ENCODE measurements at places on chromosomes 2 and 18. TPM values are rescaled to one million over a fixed set of nuclear protein-coding genes. Genes with fewer than 3 reads are reported as not detected.
A peak's percentile ranks its signal among the peaks of the same experiment; 100 is the strongest.

Gene FIGN
- 2.6 TPM for total RNA-seq

Gene FAHD2A
- 19.3 TPM for total RNA-seq

Gene TPO
- total RNA-seq = 15.1 TPM

Gene CNGA3
- not detected for total RNA-seq

Gene DGKD
- 41.3 TPM for total RNA-seq

Gene SLC30A3
- not detected for total RNA-seq

Gene ATP6V1C2
- 18.7 TPM for total RNA-seq

Gene TBR1
- 0.33 TPM for total RNA-seq

Gene DSEL
- total RNA-seq = 13.8 TPM

GRCh38 chr2:193837111-193837738, 1642.5 kb upstream of the TMEFF2 start:
- no peaks in the 10 kb centered on the region for H3K36me3 ChIP-seq
- H3K4me3 ChIP-seq = no peak overlapping the region
- H3K27me3 ChIP-seq = no peaks in the 10 kb centered on the region
- DNase-seq = no peak

- no peaks in the 10 kb centered on the region for H3K4me1 ChIP-seq
- no peak overlapping the region for H3K4me3 ChIP-seq
- no peak for DNase-seq
Observed at GRCh38 chr18:31884020-31884419, 58.9 kb downstream of the TRAPPC8 start.

GRCh38 chr2:152446213-152446612, 111.2 kb downstream of the FMNL2 start:
- H3K4me3 ChIP-seq = no peak overlapping the region
- H3K27ac ChIP-seq = no peak overlapping the region
- H3K4me1 ChIP-seq = no peaks in the 10 kb centered on the region
- DNase-seq = no peak

- no peak overlapping the region for H3K27ac ChIP-seq
- no peak for DNase-seq
- H3K27me3 ChIP-seq = no peaks in the 10 kb centered on the region
- no peaks in the 10 kb centered on the region for H3K4me1 ChIP-seq
- H3K36me3 ChIP-seq = no peaks in the 10 kb centered on the region
Observed at GRCh38 chr2:136282251-136282650, 164.3 kb upstream of the CXCR4 start.

GRCh38 chr18:74142252-74142651, 5.4 kb downstream of the FBXO15 start:
- H3K27me3 ChIP-seq = no peaks in the 10 kb centered on the region
- H3K4me1 ChIP-seq = no peaks in the 10 kb centered on the region
- no peak for DNase-seq
- H3K27ac ChIP-seq = no peak overlapping the region
- no peaks in the 10 kb centered on the region for H3K36me3 ChIP-seq
- no peak overlapping the region for H3K4me3 ChIP-seq

DNA sequence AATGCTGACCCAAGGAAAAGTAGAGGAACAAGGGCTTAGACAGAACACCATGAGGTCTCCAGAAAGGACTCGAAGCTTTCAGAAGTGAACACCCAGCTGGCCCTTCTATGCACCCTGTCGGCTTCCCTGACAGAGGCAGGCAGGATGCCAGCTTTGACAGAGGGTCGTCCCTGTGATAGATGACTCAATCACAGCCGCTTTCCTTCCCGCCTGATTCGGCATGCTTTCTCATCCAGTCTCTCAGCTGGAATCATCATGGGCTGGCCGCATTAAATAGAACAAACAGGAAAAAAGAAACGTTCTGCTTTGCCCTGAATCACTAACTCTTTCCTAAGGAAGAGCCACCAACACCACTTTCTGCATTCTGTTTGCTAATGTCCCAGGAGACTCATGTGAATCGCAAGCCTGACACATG, 140.3 kb upstream of the RAB12 start:
- H3K27ac ChIP-seq = no peak overlapping the region
- no peaks in the 10 kb centered on the region for H3K27me3 ChIP-seq
- H3K4me1 ChIP-seq = no peaks in the 10 kb centered on the region
- no peaks in the 10 kb centered on the region for H3K36me3 ChIP-seq

- H3K4me1 ChIP-seq = no peaks in the 10 kb centered on the region
- no peak overlapping the region for H3K4me3 ChIP-seq
- H3K27ac ChIP-seq = no peak overlapping the region
- H3K27me3 ChIP-seq = no peaks in the 10 kb centered on the region
Observed at GRCh38 chr2:76569819-76570218, 859.1 kb upstream of the GCFC2 start.

GRCh38 chr2:117957616-117958015, 56.3 kb downstream of the CCDC93 start:
- no peaks in the 10 kb centered on the region for H3K4me1 ChIP-seq
- no peak overlapping the region for H3K4me3 ChIP-seq
- H3K27me3 ChIP-seq = no peaks in the 10 kb centered on the region
- H3K36me3 ChIP-seq = peaks cover 5% of the 10 kb centered on the region

GRCh38 chr2:18123211-18123570, 244.7 kb downstream of the KCNS3 start:
- no peaks in the 10 kb centered on the region for H3K36me3 ChIP-seq
- H3K27me3 ChIP-seq = no peaks in the 10 kb centered on the region
- H3K4me1 ChIP-seq = no peaks in the 10 kb centered on the region
- DNase-seq = no peak
- no peak overlapping the region for H3K27ac ChIP-seq
- no peak overlapping the region for H3K4me3 ChIP-seq

- no peaks in the 10 kb centered on the region for H3K4me1 ChIP-seq
- no peak overlapping the region for H3K27ac ChIP-seq
- DNase-seq = no peak
Observed at GRCh38 chr18:8416212-8417019, 192.8 kb upstream of the RAB12 start.

- peak overlapping the region; percentile 32 for H3K4me3 ChIP-seq
- H3K27ac ChIP-seq = peak overlapping the region; percentile 94
- no peaks in the 10 kb centered on the region for H3K36me3 ChIP-seq
- H3K27me3 ChIP-seq = no peaks in the 10 kb centered on the region
- peaks cover 47% of the 10 kb centered on the region for H3K4me1 ChIP-seq
Observed at GRCh38 chr2:177241711-177242120, 22.8 kb downstream of the NFE2L2 start.

DNA sequence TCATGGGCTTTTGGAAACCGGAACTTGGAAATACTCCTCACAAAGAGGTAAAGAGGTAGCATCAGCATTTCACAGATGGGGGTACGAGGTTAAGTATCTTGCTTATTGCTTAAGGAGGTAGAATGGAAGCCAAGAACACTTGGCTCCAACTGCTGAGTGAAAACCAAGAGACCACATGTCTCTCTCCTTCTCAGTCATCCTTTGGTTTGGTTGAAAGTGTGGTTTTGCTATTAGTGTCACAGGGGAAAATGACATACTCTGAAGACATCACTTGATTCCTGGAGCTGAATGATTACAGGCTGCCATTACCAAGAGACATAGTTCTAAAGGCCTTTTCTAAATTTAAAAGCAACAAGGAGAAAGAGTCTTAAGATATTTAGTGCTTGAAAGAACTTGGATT, 41.5 kb downstream of the ANTXR1 start:
- H3K36me3 ChIP-seq = no peaks in the 10 kb centered on the region
- H3K4me1 ChIP-seq = no peaks in the 10 kb centered on the region
- DNase-seq = no peak
- no peak overlapping the region for H3K4me3 ChIP-seq
- no peaks in the 10 kb centered on the region for H3K27me3 ChIP-seq

GRCh38 chr18:44323125-44323524, 357.6 kb upstream of the SETBP1 start:
- H3K27ac ChIP-seq = no peak overlapping the region
- H3K27me3 ChIP-seq = no peaks in the 10 kb centered on the region
- DNase-seq = no peak

GRCh38 chr2:74851191-74851566, 17.3 kb downstream of the HK2 start:
- H3K4me1 ChIP-seq = peaks cover 38% of the 10 kb centered on the region
- no peak overlapping the region for H3K4me3 ChIP-seq
- H3K27ac ChIP-seq = peak overlapping the region; percentile 93
- no peak for DNase-seq
- no peaks in the 10 kb centered on the region for H3K27me3 ChIP-seq
- H3K36me3 ChIP-seq = no peaks in the 10 kb centered on the region

DNA sequence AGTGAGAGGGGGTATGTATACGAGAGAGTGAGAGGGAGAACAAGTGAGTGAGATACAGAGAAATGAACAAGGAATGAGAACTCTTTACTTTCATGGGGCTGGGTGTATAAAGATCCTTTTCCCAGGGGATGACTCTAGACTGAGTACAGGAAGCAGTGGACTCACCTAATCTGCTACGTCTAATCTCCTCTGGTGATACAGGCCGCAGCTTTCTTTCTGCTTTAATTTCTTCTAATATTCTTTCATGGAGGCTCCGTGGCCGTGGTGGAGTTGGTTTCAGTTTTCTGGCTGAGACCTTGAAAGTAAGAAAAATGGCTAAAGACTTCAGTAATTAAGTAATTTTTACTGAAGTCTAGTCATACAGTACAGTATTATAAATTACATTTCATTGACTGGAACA, 85.2 kb downstream of the PRELID3A start:
- H3K27ac ChIP-seq = no peak overlapping the region
- H3K4me3 ChIP-seq = no peak overlapping the region
- no peaks in the 10 kb centered on the region for H3K27me3 ChIP-seq
- no peaks in the 10 kb centered on the region for H3K36me3 ChIP-seq

DNA sequence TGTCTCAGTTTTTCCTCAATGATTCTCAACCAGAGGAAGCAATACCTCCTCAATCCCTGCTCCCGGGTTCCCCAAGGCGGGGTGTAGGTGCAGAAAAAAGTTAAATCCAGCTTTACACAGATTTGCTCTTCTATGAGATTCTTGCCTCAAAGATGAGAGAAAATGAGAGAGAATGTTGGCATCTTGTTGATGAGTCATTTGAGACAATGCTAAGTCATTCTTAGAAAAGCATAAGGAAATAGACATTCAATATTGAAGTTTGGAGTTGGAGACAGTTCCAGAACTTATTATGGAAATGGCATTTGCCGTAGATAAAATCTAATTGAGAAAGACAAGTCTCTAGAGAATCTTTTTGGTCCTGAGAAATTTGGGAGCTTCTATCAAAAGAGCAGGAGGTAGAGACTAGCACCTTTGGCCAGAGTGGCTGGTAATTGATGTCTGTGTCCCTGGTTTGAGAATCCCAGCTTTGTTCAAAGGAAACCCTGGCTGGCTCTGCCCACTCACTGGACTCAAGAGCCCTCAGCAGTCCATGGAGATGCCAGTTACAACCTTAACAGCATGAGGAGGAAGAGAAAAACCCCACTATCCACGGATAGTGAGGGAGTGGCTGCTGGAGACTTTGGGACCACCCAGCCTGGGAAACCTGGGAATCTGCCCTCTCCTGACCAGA, 181.2 kb downstream of the FAM124B start:
- DNase-seq = no peak
- no peak overlapping the region for H3K27ac ChIP-seq
- no peak overlapping the region for H3K4me3 ChIP-seq

DNA sequence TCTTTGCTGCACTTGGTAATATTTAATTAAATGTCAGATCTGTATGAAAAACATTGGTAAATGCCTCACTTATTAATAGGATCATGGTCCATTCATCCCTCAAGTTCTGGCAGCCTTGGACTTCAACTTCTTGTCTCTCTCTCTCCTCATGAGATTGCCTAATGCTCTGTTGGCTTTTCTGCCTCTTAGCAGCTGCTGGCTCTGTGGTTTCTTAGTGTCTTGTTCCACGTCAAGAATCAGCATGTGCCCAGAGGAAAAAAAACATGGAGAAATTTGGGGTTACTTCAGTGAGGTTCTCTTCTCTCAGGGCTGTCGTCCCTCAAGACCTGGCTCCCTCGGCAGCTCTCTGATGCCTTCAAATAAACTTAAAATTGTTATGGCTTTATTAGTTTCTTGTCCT, 75.4 kb downstream of the TAF4B start:
- no peaks in the 10 kb centered on the region for H3K27me3 ChIP-seq
- H3K27ac ChIP-seq = peak overlapping the region; percentile 15
- no peaks in the 10 kb centered on the region for H3K4me1 ChIP-seq
- no peaks in the 10 kb centered on the region for H3K36me3 ChIP-seq

- no peak overlapping the region for H3K4me3 ChIP-seq
- no peaks in the 10 kb centered on the region for H3K27me3 ChIP-seq
- no peak overlapping the region for H3K27ac ChIP-seq
- no peaks in the 10 kb centered on the region for H3K36me3 ChIP-seq
- DNase-seq = no peak
Observed at GRCh38 chr2:30780776-30781330, 26.4 kb downstream of the CAPN13 start.

GRCh38 chr2:43202289-43202688, 24.1 kb downstream of the ZFP36L2 start:
- H3K4me3 ChIP-seq = no peak overlapping the region
- H3K27ac ChIP-seq = no peak overlapping the region
- H3K27me3 ChIP-seq = no peaks in the 10 kb centered on the region
- no peaks in the 10 kb centered on the region for H3K36me3 ChIP-seq

- H3K27ac ChIP-seq = no peak overlapping the region
- no peak for DNase-seq
- H3K4me3 ChIP-seq = no peak overlapping the region
- H3K4me1 ChIP-seq = no peaks in the 10 kb centered on the region
- no peaks in the 10 kb centered on the region for H3K27me3 ChIP-seq
Observed at GRCh38 chr2:236904389-236905263, 181.1 kb upstream of the COPS8 start.

- H3K4me1 ChIP-seq = no peaks in the 10 kb centered on the region
- no peak overlapping the region for H3K27ac ChIP-seq
- DNase-seq = no peak
- no peak overlapping the region for H3K4me3 ChIP-seq
- no peaks in the 10 kb centered on the region for H3K27me3 ChIP-seq
- H3K36me3 ChIP-seq = no peaks in the 10 kb centered on the region
Observed at GRCh38 chr2:160891353-160891740, 268.9 kb upstream of the TANK start.

DNA sequence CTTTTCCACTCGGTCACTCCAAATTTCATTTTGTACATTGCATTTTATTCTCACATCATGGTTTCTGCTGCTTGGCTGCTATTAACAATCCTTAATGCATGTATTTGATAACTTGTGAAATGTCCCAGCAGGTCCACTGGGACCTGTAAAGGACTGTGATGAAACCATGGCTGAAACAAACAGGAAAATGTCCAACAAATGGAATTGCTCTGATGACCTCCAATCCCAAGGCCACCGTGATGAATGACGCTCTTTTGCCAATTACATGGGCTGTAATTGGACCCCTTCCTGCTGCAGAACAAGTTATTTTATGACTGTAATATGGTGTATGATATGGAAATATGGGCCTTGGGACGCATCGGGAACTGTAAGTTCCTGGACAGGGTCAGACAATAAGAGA, 224.2 kb upstream of the CXCR4 start:
- H3K27me3 ChIP-seq = no peaks in the 10 kb centered on the region
- DNase-seq = no peak
- H3K4me3 ChIP-seq = no peak overlapping the region
- no peaks in the 10 kb centered on the region for H3K36me3 ChIP-seq
- H3K4me1 ChIP-seq = no peaks in the 10 kb centered on the region
- no peak overlapping the region for H3K27ac ChIP-seq

- no peak overlapping the region for H3K4me3 ChIP-seq
- H3K27me3 ChIP-seq = no peaks in the 10 kb centered on the region
- H3K4me1 ChIP-seq = no peaks in the 10 kb centered on the region
Observed at GRCh38 chr2:157488877-157489276, 45.0 kb upstream of the CYTIP start.

Data from breast epithelium (tissue), 4 donors.